Activated T-cell treated with anti-CD3 and anti-CD28 coated beads, Interleukin-2, amount 50 U/mL, for 24 hours (primary cell): ENCODE measurements at places on chromosomes 2 and 18.
A peak's percentile ranks its signal among the peaks of the same experiment; 100 is the strongest.

- DNase-seq = no peak
Observed at GRCh38 chr2:212725180-212725579, 186.6 kb upstream of the ERBB4 start.

DNA sequence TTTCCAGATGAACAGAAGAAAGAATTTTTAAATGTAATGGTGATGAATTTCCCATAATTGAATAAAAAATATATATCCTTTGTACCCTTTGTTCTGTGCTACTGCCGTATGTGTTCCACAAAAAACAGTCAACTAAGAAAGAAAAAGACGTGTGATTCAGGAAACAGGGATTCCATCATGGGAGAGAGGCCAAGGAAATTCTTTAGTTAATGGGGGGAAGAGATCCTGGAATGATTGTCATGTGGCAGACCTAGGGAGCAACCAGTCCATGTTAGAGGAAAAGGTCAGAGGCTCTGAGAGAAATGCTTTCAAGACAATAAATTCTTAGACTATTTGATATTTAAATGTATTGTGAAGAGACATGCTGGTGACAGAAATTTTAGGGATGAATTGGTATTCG, 76.6 kb downstream of the CPO start:
- no peak for DNase-seq

- DNase-seq = no peak
Observed at GRCh38 chr2:19246496-19246895, 111.9 kb downstream of the OSR1 start.

GRCh38 chr2:112626604-112627059, 19.1 kb upstream of the SLC20A1 start:
- DNase-seq = peak; percentile 78

DNA sequence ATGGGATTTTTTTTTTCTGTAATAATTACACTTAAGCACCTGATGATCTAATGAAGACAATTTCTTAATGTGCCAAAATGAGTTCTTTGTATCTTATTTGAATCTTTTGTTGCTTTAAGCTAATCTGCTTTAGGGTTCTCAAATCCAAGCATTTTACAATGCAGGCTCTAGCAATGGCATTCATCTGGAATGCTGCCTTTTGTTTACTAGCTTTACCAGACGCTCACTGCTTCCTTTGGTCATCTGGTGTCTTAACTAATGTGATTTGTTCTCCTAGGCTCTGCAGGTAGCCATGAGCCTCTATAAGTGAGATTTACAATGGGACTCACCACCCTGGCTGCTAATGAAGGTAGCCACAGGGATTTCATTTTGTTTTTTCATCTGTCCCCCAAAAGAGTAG, 100.3 kb downstream of the GREB1L start:
- DNase-seq = no peak

DNA sequence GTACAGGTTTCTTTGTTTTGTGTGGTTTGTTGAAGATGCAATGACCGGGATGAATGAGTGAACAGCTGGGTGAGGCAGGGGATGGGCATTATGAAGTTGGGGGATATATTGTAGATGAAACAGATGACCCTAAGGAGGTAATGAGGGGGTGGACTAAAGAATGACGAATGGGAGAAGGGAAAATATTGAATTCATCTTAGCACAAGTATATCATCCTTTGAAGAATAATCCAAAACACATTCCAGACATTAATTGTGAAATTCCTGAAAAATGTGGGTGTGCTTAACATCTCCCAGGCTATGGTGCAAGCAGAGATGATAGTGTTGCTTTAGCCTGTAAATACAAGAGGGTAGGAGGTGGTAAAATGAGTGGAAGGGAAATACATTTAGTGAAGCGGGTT, 5.8 kb downstream of the CRIM1 start:
- DNase-seq = no peak

DNA sequence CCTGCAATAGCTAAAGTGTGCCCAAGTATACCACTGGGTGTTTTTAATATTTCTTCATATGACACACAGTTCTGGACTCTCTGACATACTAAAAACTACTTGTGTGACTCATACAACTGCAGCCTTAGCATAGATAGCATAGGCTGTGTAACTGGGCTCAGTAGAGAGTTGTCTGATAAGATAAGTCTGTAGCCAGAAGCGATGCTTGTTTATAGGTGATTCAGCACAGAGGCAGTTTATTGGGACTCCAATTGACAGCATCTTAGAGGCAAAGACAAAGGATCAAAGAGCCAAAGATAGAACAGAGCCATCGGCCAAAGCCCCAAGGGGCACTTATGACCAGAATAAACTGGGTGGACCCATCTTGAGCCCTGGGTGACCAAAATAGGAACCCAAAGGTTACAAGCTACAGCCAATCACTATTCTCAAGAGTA, 42.3 kb downstream of the AAK1 start:
- no peak for DNase-seq

GRCh38 chr18:73047688-73048087, 179.9 kb upstream of the NETO1 start:
- no peak for DNase-seq

DNA sequence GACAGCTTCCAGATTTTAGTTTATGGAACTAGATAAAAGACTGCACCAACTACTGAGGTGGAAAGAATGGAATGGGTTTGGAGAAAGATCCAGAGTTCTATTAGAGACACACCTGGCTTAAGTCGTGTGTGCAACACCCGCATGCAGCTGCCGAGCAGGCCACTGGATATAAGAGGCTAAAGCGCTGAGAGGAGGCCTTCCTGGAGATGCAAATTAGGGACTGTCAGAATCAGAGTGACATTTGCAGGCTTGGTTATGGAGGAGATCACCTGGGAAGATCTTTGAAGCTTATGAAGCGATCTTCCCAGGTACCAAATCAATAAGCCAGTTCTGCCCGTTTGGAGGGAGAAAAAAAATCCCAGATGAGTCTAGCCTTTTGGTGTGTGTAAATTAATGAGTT, 30.4 kb upstream of the KLHL29 start:
- no peak for DNase-seq

- DNase-seq = peak; percentile 72
Observed at GRCh38 chr2:29011418-29012060, 30.4 kb downstream of the TOGARAM2 start.

DNA sequence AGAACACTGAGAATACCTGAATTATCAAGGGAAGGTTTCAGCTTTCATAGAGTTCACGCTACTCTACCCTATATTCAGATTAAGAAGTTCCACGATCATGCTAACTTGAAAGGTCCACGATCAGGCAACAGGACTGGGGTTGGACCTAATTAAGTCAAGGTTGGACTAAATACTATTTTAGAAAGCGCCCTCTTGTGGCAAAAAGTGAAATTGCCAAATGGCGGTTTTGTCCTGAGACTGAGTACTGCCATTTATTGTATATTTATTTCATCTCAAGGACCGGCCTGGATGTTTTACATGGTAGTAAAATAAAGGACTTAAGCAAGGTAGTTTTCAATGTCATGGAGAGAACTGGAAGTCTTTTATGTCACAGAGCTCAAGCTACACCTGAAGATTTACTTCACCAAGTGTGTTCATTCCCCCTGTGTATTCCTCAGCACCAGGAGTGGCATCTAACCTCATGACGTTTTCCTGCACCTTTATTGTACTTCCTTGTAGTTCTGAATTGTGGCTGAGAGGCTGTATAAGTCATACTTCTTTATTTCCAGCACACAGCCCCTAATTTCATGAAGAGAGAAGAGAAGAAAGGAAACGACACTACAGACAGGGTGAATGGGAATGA, 56.8 kb downstream of the SRD5A2 start:
- peak; percentile 50 for DNase-seq

GRCh38 chr18:48569915-48570264, 31.1 kb downstream of the CTIF start:
- no peak for DNase-seq

GRCh38 chr2:32931945-32932709, 14.6 kb upstream of the LTBP1 start:
- no peak for DNase-seq

DNA sequence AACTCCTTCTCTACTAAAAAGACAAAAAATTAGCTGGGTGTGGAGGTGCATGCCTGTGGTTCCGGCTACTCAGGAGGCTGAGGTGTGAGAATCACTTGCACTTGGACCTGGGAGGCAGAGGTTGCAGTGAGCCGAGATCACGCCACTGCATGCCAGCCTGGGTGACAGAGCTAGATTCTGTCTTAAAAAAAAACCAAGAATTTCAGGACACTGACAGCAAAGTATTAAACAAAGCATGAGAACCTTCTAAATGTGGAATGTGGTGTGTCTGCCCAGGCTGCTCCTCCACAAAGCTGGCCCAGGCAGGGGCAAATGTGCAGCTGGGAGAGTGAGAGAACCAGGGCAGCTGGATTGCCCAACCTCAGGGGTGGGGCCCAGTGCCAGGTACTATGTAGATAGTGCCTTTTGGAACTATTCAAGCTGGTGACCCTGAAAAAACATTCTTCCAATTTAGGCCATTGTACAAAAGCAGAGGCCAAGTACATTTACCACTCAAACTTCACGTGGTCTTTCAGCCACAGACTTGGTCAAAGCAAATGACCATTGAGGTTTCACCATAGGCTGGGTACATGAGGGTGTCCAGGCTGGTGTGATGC, 6.7 kb upstream of the UGT1A5 start:
- DNase-seq = no peak

GRCh38 chr2:154226931-154227330, 355.2 kb downstream of the GALNT13 start:
- DNase-seq = no peak
